HS-5 (cell line): ENCODE measurements at places on chromosomes 2 and 18.

DNA sequence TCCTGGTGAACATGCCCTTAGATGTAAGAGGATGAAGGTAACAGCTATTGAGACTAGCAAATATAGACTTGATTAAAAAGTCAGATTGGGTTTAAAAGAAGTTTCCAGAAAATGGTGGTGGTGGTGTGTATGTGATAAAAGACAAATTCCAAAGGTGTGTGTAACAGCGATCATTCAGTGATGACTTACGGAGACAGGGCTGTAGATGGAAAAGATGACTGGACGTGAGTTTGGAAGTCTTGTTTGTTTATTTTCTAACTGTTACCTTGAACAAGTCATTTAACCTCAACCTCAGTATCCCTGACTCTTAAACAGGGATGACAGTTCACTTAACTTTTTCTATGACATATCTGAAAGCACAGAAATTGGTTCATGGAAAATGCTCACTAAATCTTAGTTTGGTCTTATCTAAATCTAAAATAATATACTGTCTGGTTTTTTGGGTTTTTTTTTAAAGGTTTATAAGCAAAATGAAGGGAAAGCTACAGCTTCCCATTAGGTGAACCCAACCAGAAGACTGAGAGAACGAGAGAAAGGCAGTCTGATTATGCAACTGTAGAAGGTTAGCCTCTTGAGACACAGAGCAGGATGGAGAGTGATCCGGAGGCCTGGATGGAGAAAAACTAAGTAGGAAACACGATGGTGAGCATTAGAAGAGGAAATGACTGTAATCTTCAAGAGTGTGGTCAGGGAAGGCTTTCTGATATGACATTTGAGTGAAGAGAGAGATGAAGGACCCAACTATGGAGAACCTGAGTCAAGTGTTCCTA lies 71.9 kb downstream of the TCF4 start:
- DNase-seq = no peak

- no peak for DNase-seq
These were observed 111.9 kb downstream of the IRS1 start for GRCh38 chr2:226687641-226688253.

DNA sequence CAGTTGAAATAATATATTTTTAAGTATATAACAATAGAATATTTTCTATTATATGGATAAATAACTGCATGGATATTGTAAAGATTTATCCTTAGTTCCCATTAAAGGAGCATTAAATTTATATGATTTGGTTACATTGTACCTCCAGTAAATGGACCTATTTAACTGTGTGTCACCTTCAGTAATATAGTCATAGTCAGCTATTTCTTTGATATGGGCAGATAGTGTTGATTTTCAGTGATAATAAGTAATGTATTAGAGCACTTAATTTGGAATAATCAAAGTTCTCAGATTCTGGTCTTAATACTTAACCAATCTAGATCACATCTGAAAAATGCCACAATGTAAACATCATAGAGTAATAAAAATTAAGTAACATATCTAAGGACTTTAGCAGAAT lies 1527.3 kb upstream of the NXPH2 start:
- no peak for DNase-seq

GRCh38 chr2:45272549-45273265 lies 263.5 kb upstream of the SIX2 start:
- DNase-seq = no peak

- DNase-seq = no peak
These were observed 2.1 kb downstream of the PCBP1 start for GRCh38 chr2:70089220-70089982.

- DNase-seq = no peak
These were observed 171.6 kb downstream of the VAPA start for GRCh38 chr18:10085416-10085815.
